Panc1 (cell line): ENCODE measurements at places on chromosomes 12 and 14. TPM values are rescaled to one million over a fixed set of nuclear protein-coding genes. Genes with fewer than 3 reads are reported as not detected.

Gene COQ10A
- 20.0 TPM for total RNA-seq

Gene LRCOL1
- not detected for total RNA-seq

Gene ANKRD33
- total RNA-seq = 0.21 TPM

Gene STON2
- 0.36 TPM for total RNA-seq

Gene GPD1
- 0.28 TPM for total RNA-seq

Gene TDRD9
- total RNA-seq = not detected

Gene MEG3
- 62.4 TPM for total RNA-seq

DNA sequence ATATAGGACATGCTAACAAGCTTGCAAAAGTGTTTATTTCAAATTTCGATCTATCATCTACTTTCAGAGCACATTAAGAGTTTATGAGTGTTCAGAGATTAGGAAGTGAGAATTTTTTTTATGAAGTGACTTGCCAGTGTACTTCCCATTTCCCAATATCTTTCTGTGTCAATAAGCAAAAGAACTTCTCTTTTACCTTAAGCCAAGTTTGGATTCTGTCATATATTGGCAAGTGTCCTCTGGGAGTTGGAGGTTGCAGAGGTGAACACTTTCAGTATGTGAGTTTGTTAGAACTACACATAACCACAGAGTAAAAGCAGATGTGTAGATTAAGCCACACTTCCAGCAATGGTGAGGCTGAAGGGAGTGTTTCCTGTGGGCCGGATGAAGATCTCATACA is 16.6 kb upstream of the KLRF1 start:
- H3K36me3 ChIP-seq = no peaks in the 10 kb centered on the region
- no peaks in the 10 kb centered on the region for H3K27me3 ChIP-seq
- no peak overlapping the region for H3K4me3 ChIP-seq
- H3K4me1 ChIP-seq = no peaks in the 10 kb centered on the region
- H3K27ac ChIP-seq = no peak overlapping the region

DNA sequence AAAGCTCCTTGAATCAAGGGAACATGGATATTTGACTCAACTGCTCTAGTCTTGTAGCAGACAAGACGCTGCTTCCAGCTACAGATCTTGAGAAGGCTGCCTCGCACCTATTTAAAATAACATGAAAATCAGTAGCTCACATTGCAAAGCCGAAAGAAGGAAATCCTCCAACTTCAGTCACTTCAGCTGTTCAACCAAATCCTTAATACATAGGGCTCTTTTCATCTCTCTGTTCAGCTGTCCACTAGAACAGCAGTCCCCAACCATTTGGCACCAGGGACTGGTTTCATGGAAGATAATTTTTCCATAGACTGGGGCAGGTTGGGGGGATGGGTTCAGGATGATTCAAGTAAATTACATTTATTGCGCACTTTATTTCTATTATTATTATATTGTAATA is 1116.0 kb upstream of the TMEM132C start:
- H3K27me3 ChIP-seq = no peaks in the 10 kb centered on the region
- H3K4me1 ChIP-seq = no peaks in the 10 kb centered on the region
- H3K36me3 ChIP-seq = no peaks in the 10 kb centered on the region
- DNase-seq = no peak

DNA sequence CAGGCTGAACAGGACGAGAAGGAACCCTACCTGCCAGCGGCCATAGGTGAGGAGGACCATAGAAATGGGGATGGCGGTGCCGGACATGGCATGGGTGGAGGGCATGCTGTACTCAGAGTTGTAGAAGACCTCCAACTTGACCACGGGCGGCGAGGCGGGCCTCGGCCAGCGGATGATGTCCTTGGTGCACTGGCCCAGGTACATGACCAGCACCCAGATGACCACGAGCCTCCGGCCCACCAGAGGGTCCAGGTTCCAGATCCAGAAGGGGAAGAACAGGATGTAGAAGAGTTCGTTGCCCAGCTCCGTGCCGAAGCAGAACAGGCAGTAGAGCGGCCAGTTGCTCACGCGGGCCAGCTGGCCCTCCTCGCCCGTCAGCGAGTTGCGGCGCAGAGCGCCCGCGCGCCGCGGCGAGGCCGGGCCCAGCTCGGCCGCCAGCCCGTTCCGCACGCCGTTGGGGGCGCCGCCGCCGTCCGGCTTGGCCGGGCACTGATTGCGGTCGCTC is 582 bp downstream of the SGPP1 start:
- no peaks in the 10 kb centered on the region for H3K27me3 ChIP-seq
- peak overlapping the region; percentile 82 for H3K4me3 ChIP-seq
- H3K4me1 ChIP-seq = 0 out of 2 replicates have a peak, but pooled peaks cover 2% of the 10 kb centered on the region
- H3K27ac ChIP-seq = peak overlapping the region; percentile 86
- peaks cover 6% of the 10 kb centered on the region; the same call in 1 of the 2 replicates for H3K36me3 ChIP-seq

DNA sequence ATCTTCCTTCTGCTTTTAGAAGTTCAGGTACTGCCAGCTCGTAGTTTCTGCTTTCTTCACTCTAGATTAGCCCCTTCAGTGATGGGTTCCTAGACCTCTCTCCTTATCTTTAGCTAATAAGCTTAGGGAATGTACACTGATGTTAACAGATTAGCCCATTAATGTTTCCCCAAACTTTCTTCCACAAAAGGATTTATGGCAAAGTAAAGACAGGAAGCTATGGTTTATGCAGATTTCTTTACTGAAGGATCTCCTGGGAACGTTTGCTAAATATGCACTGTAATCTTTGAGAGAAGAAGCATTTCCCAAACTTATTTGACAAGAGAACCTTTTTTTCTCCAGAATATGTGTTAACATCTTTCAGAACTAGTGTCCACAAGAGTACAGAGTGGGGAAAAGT is 4.2 kb downstream of the SOCS4 start:
- 0 out of 2 replicates have a peak overlapping the region, but pooled peaks have one; percentile 29 for H3K27ac ChIP-seq
- DNase-seq = no peak
- H3K4me3 ChIP-seq = no peak overlapping the region
- H3K36me3 ChIP-seq = peaks cover 22% of the 10 kb centered on the region
- no peaks in the 10 kb centered on the region for H3K27me3 ChIP-seq
- peaks cover 16% of the 10 kb centered on the region for H3K4me1 ChIP-seq

DNA sequence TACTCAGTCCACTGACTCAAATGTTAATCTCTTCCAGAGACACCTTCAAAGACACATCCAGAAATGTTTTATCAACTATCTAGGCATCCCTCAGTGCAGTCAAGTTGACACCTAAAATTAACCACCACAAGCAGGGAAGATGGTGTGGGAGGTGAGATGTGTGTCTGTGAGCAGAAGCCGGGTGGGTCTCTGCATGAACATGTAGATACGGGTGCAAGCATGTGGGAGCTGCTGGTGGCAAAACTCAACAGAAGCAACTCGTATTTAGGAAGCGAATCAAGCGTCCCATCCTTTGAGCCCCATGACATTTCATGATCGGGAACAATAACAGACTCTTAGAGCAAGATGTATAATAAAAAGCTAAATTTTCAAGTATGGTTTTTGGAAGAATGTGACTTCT is 110.0 kb upstream of the C14orf180 start:
- no peaks in the 10 kb centered on the region for H3K4me1 ChIP-seq
- H3K27me3 ChIP-seq = no peaks in the 10 kb centered on the region
- DNase-seq = no peak
- H3K27ac ChIP-seq = no peak overlapping the region
- no peaks in the 10 kb centered on the region for H3K36me3 ChIP-seq

GRCh38 chr12:96392397-96392796 is 7.8 kb downstream of the CDK17 start:
- H3K4me3 ChIP-seq = no peak overlapping the region
- no peak for DNase-seq

DNA sequence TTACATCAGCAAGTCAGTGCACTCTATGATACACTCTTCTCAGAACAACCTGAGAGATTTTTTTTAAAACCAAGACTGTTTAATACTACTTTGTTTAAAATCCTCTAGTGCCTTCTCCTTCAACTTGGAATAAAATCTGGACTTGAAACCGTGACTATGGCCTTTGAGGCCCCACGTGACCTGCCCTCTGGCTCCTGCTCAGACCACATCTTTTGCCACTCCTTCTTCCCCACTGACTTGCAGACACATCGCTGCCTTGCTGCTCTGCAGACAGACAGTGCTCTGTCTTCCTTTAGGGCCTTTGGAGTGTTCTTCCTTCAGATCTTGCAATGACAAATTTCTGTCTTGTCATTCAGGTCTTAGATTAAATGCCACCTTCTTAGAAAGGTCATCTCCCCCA is 48.5 kb downstream of the TTC8 start:
- H3K4me1 ChIP-seq = no peaks in the 10 kb centered on the region
- no peak overlapping the region for H3K27ac ChIP-seq
- H3K36me3 ChIP-seq = no peaks in the 10 kb centered on the region

- peak overlapping the region; percentile 52 for H3K4me3 ChIP-seq
- no peak overlapping the region for H3K27ac ChIP-seq
- H3K4me1 ChIP-seq = peaks cover 4% of the 10 kb centered on the region
- H3K36me3 ChIP-seq = no peaks in the 10 kb centered on the region; the same call in 1 of the 2 replicates
- H3K27me3 ChIP-seq = peaks cover 4% of the 10 kb centered on the region; the same call in 1 of the 2 replicates
These were observed 1.1 kb downstream of the PPP4R4 start for GRCh38 chr14:94175011-94175745.

- no peaks in the 10 kb centered on the region for H3K27me3 ChIP-seq
- H3K4me1 ChIP-seq = no peaks in the 10 kb centered on the region
- H3K4me3 ChIP-seq = no peak overlapping the region
- H3K27ac ChIP-seq = no peak overlapping the region
- DNase-seq = peak; percentile 20
- H3K36me3 ChIP-seq = no peaks in the 10 kb centered on the region
These were observed 105.1 kb upstream of the TMEM260 start for GRCh38 chr14:56474419-56475022.

- H3K27me3 ChIP-seq = no peaks in the 10 kb centered on the region
- DNase-seq = no peak
- H3K27ac ChIP-seq = no peak overlapping the region
- no peaks in the 10 kb centered on the region for H3K4me1 ChIP-seq
- H3K36me3 ChIP-seq = no peaks in the 10 kb centered on the region
These were observed 515.3 kb downstream of the SLC6A15 start for GRCh38 chr12:84397263-84397662.
